ENCODE measurements at places on chromosomes 5 and 9. TPM values are rescaled to one million over a fixed set of nuclear protein-coding genes. Genes with fewer than 3 reads are reported as not detected.

GRCh38 chr9:37746448-37747270, 6.9 kb upstream of the TRMT10B start:
- no peaks in the 10 kb centered on the region for H3K36me3 ChIP-seq
- no peaks in the 10 kb centered on the region for H3K4me1 ChIP-seq

DNA sequence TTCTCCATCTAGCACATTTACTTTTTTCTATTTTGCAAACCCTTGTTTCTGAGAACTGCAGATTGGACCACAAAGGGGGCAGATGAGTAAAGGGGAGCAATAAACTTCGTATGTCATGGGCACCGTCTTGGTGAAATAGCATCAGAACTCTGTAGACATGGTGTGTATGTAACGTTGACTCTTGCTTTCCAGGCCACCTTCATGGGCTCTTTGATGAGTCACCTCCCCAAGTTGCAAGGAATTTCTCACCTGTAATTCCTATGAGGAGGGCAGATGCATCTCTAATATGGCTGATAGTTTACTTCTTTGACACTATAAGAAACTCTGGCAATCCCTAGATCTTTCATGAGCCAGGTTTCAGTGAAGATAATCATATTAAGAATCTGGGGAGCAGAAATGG, 163.4 kb upstream of the PLPPR1 start:
- H3K27me3 ChIP-seq: no peaks in the 10 kb centered on the region
- no peaks in the 10 kb centered on the region for H3K36me3 ChIP-seq
- no peak overlapping the region for H3K27ac ChIP-seq

DNA sequence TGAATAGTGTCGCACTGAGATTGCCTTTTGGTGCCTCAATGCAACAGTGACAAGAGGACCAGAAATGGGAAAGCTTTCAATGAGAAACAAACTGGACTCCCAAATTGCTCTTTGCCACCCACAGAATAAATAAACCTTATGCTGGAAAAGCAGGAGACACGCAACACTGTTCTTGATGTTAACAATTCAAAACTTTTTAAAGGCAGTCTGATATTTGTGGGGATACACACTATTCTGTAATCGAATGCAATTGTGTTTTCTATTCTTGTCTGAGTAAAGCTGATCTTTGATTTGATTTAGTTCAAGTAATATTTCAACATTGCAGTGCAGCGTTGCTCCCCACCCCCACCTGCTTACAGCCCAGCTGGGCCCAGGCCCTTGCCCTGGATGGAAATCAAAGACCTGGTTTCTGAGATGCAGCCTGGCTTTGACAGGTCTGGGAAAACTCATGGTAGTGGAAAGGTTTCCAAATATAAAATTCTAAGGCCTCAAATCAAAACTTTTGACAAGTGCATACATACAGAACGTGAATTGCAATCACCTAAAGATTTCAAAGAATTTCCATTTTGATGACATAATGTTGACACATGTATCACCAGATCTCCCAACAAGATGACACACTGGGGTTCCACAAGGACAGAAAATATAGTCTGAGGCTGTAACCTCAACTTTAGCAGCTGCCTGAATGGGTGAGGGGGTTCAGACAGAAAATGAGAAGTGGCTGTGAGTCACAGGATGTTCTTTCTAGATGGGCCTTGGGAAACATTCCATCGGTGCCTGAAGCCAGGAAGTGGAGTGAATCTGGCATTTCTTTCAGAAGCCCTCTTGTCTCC, 55.1 kb downstream of the ABCA1 start:
- H3K27ac ChIP-seq: peak overlapping the region; percentile 91
- peaks cover 59% of the 10 kb centered on the region for H3K4me1 ChIP-seq
- H3K27me3 ChIP-seq: no peaks in the 10 kb centered on the region
- H3K36me3 ChIP-seq: peaks cover 31% of the 10 kb centered on the region
- DNase-seq: no peak
- no peak overlapping the region for H3K4me3 ChIP-seq

- H3K4me3 ChIP-seq: no peak overlapping the region
- H3K4me1 ChIP-seq: no peaks in the 10 kb centered on the region
- no peaks in the 10 kb centered on the region for H3K27me3 ChIP-seq
- no peaks in the 10 kb centered on the region for H3K36me3 ChIP-seq
- no peak overlapping the region for H3K27ac ChIP-seq
Measured at GRCh38 chr5:1265026-1265425, 29.8 kb downstream of the TERT start.

DNA sequence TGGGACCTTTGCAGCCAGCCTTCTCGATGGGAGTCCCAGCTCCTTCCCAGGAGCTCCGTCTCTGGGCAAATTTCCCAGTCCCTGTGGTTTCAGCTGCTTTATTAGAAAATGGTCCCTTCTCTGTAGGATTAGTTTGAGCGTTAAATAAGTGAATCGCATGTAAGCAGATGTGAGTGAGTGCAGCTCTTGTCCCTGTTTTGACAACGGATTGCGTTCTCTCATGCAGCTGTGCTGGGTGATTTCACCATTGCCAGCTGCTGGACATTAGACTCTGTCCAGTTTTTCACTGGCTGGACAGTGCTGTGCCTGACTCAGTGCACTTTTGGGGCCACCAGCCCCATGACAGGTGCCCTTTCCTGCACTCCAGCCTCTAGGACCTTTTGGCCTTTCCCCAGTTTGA, 11.6 kb upstream of the CEL start:
- H3K4me3 ChIP-seq: no peak overlapping the region
- H3K27ac ChIP-seq: no peak overlapping the region
- H3K4me1 ChIP-seq: peaks cover 22% of the 10 kb centered on the region
- peaks cover 39% of the 10 kb centered on the region for H3K36me3 ChIP-seq
- H3K27me3 ChIP-seq: no peaks in the 10 kb centered on the region

Gene SOWAHA
- total RNA-seq: not detected

- no peak overlapping the region for H3K4me3 ChIP-seq
- no peak overlapping the region for H3K27ac ChIP-seq
- no peaks in the 10 kb centered on the region for H3K36me3 ChIP-seq
- no peak for DNase-seq
- peaks cover 3% of the 10 kb centered on the region for H3K27me3 ChIP-seq
Measured at GRCh38 chr5:146836226-146836842, 42.2 kb downstream of the PPP2R2B start.
